ENCODE measurements at places on chromosomes 6 and 20.
A peak's percentile ranks its signal among the peaks of the same experiment; 100 is the strongest.

DNA sequence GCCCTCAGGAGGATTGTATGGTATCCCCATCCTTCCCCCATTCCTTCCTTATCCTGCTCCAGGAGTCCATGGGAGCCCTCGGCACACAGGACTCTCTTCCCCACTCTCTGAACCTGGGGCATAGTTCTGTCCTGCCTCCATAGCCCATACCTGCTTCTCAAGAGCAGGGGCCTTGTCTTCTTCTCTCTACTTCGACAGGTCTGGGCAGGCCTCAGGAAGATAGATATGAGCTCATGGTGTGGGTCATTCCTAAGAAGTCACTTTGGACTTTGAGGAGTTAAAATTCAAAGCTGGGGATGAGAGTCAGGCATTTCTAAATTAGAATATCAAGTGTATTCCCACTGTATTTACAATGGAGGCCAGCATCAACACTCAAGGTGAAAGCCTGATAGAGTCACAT lies 8.4 kb upstream of the ADA start:
- DNase-seq, result no peak

GRCh38 chr6:43744931-43745727 lies 24.9 kb upstream of the VEGFA start:
- DNase-seq, result no peak

- DNase-seq, result no peak
Observed at GRCh38 chr6:25965058-25965457, 2.5 kb downstream of the TRIM38 start.

- no peak for DNase-seq
Observed at GRCh38 chr20:22466447-22467171, 117.8 kb downstream of the FOXA2 start.

DNA sequence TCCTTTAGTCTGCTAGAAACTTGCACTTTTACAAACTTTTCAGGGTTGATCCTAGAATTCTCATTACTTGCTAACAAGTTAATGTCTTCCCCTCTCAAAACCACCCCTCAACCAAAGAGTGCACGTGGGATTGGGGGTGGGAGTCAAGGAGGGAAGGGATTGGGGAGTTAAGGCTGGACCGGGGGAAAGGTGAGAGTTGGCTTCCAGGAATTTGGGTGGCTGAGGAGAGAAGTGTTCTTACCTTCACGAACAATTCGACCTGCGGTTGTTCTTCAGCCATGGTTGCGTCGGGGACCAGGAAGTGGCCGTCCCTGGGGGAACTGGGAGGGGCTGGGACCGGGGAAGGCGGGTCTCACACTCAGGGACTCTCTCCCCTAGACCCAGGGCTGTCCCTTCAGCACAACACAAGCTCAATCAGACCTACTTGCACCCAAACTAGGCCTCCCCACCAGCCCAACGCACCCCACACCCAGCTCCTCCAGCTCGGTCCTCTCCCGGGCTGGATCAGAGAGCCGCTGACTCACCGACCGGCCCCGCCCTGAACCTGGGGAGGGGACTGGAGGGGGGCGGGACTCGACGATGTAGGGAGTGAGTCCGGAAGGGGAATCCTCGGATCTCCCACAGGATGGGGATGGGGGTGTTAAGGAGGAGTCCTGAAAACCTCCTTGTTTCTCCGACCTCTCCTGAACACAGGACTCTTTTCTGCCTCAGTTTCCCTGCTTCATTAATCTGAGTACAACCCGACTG lies at the start of gene CLIC1:
Gene CLIC1 (minus strand): TSS at position 510 of the 747 bp plus-strand sequence. CDS start 230 bp downstream, at position 280.
- DNase-seq, result peak; percentile 91

GRCh38 chr6:22412994-22413393 lies 116.2 kb upstream of the PRL start:
- no peak for DNase-seq

- no peak for DNase-seq
Observed at GRCh38 chr6:68025764-68026163, 609.3 kb upstream of the ADGRB3 start.

DNA sequence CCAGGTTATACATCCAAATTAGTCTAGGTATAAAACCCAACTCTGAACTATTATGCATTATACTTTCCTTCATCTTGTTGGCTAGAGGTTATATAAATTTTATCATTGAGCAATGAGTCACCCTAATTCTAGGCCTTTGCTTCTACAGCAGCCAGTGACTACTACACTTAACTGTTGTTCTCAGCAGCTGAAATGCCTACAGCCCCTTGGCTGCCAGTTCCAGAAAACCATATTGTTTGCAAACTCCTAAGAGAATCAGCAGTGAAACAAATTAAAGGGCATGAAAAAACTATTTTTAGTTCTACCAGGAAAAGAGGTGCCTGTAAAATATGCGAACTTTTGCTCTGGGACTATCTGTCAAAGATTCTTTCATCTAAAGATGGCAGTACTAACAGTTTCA lies 292.8 kb downstream of the FRK start:
- no peak for DNase-seq

GRCh38 chr6:112221981-112222852 lies 32.1 kb downstream of the LAMA4 start:
- DNase-seq, result no peak

- no peak for DNase-seq
Observed at GRCh38 chr20:1955217-1955616, 38.6 kb downstream of the PDYN start.

DNA sequence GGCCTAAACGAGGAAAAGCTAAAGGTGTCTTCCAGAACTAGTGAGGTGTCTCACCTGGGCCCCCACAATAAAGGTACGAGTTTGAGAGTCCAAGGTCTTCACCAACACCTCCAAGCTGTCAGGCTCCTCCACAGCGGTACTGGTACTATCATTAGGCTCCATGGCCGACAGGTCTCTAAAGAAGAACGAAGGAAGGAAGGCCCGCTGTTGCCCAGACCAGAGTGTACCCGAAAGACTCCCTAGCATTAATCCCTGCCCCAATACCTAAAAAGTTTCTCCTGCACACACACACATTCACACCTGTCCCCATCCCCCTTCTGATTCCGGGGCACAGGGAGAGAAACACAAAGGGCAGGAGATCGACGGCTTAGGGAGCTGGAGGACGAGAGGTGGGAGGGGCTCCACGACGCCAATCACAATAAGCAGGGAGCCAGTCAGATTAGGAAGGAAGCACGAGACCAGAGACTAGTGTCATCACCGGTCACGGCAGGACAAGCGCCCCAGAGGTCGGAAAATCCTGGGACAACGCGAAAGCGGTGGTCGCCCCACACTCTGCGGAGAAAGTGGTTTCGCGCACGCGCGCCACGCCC lies 764 bp downstream of the BAG6 start:
- peak; percentile 79 for DNase-seq

DNA sequence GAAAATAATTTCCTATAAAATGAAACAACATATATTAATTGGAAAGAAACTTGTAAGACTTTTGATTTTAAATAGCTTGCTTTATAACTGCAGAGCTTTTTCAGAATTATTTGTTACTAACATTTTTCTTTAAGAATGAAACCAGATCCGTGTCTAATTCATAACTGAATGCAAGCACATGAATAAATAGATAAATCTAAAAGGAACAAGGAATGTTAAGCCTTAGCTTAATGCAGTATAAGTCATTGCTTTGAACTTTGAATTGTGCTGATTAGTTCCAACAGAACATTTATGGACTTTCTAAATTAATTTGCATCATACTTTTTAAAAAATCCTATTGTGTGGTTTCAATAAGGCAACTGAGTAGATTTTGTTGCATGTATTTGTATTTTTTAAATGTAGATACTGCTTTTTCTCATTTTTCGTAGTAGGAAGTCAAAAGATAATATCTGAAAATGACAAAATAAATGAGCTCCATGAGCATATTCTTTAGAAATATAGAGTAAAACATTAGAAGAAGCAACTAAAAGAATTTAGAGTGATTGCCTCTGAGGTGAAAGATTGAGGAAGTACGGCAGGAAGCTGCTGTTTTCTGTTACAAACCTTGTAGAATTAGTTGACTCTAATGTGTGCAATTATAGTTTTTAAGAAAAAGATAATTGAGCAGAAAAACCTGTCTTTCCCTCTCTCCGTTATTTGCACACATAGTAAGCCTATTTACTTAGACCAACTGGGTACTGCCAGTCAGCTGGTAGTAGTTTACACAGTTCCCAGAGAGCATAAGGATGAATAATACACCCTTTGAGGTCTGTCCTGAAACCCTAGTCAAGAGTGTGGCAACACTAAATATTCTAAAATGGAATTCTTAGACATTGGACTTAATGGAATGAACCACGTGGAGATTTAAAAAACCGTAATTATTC lies 32.6 kb upstream of the SLC35D3 start:
- DNase-seq, result no peak

DNA sequence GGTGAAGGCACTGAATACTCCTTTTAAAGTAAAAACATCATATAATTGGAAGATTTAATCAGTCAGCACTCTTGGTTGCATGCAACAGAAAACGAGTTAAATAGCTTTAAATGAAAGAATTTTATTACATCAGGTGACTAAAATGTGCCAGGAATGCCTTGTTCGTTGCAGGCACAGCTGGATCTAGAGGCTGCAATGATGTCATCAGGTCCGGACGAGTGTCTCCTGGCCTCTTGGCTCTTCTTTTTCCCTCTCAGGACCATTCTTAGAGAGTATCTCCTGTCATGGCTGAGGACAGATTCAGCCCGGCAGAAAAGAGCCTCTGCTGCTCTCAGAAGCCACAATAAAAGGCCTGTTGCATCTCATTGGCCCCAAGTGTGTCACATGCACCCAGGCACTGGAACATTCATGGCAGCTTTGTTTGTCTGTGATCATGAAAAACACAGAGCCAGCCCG lies 510.7 kb upstream of the SULF2 start:
- DNase-seq, result no peak

DNA sequence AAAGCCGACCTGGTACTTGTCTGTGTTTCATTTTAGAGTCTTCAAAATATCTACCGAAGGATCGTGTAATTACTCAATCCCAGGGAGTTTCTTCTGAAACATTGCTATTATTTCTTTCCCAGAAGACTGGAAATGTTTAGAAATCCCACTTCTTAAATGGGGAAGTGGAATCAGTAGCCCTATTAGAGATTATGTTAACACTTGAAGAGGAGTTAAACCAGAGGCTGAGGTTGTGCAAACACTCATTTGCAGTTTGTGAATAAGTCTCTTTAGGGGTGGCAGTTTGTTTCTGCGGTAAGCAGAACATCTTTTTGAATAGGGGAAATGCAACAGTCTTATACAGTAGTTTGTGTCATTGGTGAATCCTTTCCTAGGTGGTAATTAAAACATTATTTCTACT lies 21.3 kb downstream of the DSP start:
- DNase-seq, result no peak

GRCh38 chr6:113920663-113921267 lies 50.2 kb downstream of the HDAC2 start:
- no peak for DNase-seq

DNA sequence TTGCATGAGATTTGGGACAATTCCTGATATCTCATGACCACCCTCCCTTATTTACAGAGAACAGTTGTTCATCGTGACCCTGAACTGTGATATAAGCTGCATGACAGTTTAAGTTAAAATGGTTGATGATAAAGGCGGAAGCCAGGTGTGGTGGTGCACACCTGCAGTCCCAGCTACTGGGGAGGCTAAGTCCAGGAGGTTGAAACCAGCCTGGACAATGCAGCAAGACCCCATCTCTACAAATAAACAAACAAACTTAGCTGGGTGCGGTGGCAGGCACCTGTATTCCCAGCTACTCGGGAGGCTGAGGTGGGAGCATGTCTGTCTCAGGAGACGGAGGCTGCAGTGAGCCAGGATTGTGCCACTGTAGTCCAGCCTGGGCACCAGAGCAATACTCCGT lies 24.1 kb downstream of the COL20A1 start:
- DNase-seq, result no peak

DNA sequence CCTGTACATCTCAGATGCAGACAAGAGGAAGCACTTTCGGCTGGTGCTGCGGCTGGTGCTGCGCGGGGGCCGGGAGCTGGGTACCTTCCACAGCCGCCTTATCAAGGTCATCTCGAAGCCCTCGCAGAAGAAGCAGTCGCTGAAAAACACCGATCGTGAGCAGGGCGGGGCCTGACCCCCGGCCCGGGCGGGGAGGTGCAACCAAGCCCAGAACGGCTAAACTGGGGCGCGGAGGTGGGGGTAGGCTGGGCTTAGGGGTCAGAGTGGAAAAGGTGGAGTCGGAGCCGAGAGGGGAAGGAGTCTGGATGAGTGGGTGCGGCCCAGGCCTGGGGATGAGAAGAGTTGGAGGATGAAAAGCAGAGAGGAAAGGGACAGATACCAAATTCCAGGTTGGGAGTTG lies 4.1 kb upstream of the MATN4 start:
- no peak for DNase-seq

- DNase-seq, result no peak
Observed at GRCh38 chr20:41331731-41332130, 8.9 kb upstream of the LPIN3 start.

- DNase-seq, result no peak
Observed at GRCh38 chr6:37160922-37161778, 8.8 kb upstream of the PIM1 start.

GRCh38 chr6:9961646-9962045 lies 453.2 kb downstream of the TFAP2A start:
- no peak for DNase-seq

DNA sequence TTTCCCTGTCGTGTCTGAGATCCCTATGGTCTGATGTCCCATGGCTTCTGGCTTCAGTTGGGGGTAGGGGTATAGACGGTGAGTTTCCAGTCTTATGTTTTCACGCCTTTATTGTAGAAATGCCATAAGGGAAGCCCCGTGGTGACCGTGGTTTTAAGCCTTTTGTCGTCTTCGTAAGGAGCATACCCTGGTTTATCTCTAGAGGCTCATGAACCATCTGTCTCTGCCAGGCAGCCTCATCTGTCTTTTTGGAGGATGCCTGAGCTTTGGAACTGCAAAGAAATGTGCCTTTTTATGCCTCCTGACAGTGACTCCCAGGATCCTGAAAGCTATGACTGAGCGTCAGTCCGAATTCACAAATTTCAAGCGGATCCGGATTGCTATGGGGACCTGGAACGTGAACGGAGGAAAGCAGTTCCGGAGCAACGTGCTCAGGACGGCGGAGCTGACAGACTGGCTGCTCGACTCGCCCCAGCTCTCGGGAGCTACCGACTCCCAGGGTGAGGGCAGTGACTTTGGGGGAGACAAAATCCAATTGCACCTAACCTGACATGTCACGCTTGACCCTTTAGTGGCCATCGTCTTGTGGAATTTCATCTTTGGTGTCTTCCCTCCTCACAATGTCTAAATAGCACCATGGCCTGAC lies 84.6 kb downstream of the SYNJ2 start:
- DNase-seq, result no peak

- DNase-seq, result peak; percentile 68
Observed at GRCh38 chr6:143397227-143398222, 53.0 kb downstream of the ADAT2 start.

All from left cardiac atrium (tissue), 4 donors.